ENCODE measurements at places on chromosomes 3 and 15.
A peak's percentile ranks its signal among the peaks of the same experiment; 100 is the strongest.

DNA sequence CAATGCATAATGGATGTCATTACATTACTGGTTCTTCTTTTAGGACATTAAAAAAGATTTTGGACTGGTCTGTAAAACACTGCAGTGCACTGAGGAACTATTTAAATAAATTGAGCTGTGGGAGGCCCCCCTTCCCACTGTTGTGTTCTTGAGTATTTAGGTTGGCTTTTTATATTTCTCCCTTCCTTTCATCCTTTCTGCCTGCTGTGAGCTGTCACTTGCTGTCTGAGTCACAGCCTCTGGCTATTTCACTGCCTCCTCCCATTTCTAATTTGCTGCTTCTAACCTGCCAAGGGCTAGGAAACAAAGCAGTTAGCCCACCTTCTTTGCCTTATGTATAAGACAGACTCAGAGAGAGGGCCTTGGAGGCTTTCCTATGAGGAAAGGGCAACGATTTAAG lies 89.0 kb upstream of the FNDC3B start:
- no peak for DNase-seq

GRCh38 chr3:168025076-168025475 lies 70.6 kb downstream of the GOLIM4 start:
- peak; percentile 31 for DNase-seq

DNA sequence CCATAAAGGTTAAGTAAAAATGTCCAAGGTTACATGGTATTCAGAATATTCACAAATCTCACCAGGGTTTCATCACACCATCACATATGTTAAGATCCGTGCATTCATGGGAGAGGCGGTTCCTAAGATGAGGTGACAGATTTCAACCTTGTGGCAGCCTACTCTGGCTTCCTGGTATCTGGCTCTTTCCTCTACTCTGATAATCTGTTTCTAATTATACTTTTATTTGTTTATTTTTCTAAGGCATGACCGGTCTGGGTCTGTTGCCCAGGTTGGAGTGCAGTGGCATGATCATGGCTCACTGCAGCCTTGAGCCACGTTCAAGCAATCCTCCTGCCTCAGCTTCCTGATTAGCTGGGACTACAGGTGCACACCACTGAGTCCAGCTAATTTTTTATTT lies 34.4 kb downstream of the RAF1 start:
- no peak for DNase-seq

GRCh38 chr3:149497966-149498670 lies 23.6 kb downstream of the TM4SF4 start:
- DNase-seq: no peak

DNA sequence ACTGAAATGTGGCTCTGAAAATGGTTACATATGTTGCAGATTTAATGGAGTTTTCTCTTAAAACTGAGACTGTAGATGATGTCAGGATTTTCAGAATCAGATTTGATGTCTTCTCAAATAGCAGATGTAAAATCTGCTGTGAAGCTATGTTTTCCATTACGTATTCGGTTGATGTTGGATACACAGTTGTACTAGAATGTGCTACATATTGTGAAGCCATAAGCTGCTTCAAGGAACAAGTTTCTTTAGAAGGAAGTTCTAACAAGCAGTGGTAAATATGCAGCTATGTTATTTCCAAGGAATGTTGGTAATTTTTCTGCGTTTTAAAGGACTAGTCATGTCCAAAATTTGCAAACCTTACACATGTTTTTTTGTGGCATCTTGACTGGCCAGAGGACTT lies 197.7 kb downstream of the RBMS3 start:
- no peak for DNase-seq

GRCh38 chr15:34217587-34218225 lies 7.1 kb upstream of the EMC4 start:
- no peak for DNase-seq

DNA sequence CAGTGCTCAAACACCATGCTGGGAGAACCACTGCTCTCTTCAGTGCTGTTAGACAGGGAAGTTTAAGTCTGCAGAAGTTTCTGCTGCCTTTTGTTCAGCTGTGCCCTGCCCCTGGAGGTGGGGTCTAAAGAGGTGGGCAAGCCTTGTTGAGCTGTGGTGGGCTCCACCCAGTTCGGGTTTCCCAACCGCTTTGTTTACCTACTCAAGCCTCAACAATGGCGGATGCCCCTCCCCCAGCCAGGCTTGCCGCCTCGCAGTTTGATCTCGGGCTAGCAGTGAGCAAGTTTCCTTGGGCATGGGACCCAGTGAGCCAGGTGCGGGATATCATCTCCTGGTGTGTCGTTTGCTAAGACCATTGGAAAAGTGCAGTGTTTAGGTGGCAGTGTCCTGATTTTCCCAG lies 670.2 kb upstream of the ALCAM start:
- DNase-seq: no peak

DNA sequence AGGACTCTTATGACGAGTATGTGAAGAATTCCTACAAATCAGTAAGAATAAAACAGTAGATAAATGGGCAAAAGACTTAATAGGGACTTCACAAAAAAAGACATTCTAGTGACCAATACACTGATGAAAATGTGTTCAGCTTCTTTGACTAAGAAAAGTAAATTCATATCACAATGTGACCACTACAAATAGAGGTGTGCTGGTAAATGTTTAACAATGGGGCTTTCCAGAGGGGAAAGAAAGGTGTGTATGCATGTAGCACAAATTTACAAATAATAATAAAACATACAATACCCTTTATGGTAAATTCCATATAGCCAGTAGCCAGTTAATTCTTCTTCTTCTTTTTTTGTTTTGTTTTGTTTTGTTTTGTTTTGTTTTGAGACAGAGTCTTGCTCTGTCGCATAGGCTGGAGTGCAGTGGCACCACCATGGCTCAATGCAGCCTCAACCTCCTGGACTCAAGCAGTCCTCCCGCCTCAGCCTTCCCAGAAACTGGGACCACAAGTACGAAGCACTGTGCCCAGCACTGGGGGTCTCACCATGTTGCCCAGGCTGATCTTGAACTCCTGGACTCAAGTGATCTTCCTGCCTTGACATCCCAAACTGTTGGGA lies 17.5 kb upstream of the NMD3 start:
- no peak for DNase-seq

- DNase-seq: no peak
Observed at GRCh38 chr3:128879991-128880390, 571 bp downstream of the ACAD9 start.

GRCh38 chr15:73984208-73984979 lies 7.7 kb downstream of the STOML1 start:
- DNase-seq: no peak

GRCh38 chr3:68808563-68808962 lies 123.8 kb downstream of the TAFA4 start:
- no peak for DNase-seq

DNA sequence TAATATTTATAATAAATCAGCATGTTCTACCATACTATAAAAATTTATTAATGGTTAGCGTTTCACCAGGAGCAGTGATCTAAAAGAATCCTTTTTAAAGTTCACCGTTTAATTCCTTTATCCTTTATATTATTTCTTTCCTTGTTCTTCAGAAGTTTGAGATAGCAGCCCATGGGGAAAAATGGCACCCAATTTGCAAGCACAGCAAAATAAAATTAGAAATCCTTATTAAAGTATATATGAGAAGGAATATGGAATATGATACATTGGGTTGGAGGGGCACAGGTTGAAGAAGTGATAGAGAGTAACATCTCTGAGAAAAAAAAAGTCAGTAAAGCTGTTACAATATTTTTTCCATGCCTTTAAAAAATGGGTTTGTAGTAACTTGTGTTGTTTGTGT lies 892.0 kb downstream of the NAALADL2 start:
- DNase-seq: no peak

- DNase-seq: peak; percentile 97
Observed at GRCh38 chr3:151305060-151305774, 11.4 kb downstream of the GPR87 start.

- no peak for DNase-seq
Observed at GRCh38 chr15:39434751-39435238, 146.1 kb upstream of the THBS1 start.

DNA sequence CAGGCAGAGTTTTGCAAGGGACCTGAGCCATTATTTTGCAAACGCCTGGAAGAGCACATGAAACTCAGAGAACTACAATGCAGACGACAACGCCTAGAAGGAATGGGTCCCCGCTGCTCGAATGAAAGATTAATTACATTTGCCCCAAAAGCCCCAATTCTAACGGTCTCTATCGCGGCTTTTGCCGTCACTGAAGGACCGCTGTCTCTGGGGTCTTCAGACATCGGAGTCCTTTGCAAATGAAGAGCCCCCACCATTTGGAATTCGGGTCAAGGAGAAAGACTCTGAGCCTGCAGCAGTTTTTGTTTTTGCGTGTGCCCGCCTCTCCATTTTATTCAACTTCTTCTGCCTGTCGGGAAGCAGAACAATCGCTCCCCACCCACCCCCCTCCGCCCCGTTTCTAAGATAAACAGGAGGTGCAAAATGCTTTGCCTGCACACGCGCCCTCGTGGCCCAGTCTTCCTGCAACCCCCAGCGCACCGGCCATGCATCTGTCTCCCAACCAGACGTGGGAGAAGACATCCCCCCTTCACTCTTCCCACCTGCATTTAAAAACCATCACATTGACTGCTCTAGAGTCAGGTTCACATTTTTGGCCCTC lies 13.5 kb downstream of the SOX2 start:
- DNase-seq: no peak

DNA sequence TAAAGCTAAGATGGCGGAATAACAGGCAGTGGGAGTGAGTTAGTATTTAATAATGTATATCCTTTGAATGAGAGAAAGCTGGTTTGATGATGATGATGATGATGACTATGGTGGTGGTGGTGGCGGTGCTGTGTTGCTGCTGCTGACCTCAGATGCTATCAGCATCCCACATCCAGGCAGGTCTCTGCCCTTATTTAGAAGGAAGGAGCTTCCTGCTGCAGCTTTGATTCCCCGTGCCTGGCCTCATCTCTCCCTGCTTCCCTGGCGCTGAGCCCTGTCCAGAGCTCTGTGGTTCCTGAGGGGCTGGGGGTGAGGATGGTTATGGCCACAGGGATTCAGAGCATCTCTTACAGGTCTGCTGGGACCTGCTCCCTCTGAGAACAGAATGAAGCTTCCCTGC lies 73.1 kb downstream of the RAB11A start:
- DNase-seq: no peak

Measured in skeletal muscle cell (primary cell).